ENCODE measurements at places on chromosomes 5 and 9.

DNA sequence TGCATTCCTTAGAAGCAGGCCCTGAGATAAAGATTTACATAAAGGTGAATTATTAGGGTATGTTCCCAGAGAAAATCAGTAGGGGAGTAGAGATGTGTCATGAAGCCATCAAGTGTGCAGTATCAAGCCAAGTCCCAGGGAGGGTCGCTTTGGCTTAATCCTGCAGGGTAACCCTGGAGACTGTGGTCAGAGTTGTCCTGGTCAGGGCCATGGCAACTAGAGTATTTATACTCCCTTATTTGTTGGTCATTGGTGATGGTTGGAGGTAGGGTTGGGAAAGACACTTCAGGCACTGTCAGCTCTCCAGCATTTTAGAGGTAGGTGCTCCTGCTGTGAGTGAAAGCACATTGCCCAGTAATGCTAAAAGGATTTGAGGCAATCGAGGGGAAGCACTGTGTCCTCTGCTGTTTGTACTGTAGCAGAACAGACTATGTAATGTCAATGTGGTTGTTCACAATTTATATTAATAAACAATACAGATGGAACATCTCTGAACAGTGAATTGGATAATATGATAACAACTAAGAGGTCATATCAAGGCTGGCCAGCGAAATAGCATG, 108.9 kb downstream of the GDNF start:
- DNase-seq: no peak

DNA sequence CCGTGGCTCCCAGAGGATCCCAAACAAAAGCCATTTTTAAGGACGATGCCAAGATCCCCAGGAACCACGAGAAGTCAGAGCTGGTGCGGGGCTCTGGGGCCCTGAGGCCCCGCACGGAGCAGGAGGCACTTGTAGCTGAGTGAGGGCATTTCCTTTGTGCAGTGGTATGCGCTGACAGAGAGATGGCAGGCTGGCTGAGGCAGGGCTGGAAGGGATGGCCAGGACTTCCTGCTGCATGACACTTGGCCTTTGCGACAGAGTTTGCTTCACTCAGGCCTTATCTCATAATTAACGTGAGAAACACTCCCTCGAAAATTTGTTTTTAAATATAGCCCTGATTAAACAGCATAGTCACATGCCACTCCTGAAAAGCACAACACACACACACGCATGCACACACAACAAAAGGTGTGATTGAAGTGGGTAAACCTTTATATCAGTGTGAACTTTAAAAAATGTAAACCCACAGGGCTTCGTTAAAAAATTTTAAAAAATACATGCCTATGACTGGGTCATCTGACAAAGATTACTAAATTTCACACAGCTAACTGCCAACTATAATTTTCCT, 536.6 kb downstream of the PDE4D start:
- no peak for DNase-seq

DNA sequence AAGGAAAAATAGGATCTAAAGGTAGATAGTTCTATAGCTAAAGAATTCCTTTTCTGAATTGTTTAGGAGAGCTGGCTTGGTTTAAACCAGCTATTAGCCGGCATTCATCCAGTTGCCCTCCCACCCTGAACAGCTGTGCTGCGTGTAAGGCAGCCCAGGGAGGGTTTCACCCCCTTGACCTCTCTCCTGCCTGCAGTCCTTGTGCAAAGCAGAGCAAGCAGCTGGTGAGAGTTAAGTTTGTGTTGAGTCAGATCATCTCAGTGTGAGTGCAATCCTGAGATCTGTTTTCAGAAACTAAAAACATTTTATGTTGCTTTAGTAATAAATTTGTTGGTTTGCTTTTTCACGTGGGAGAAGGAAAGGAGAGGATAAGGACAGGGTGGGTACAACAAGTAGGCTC, 13.0 kb downstream of the SLC25A25 start:
- DNase-seq: no peak

- DNase-seq: no peak
Observed at GRCh38 chr9:87340391-87340790, 157.3 kb upstream of the DAPK1 start.

- DNase-seq: no peak
Observed at GRCh38 chr9:134789168-134789567, 91.4 kb upstream of the FCN2 start.

GRCh38 chr9:76987594-76988200, 31.8 kb upstream of the FOXB2 start:
- DNase-seq: no peak

All from NCI-H524 treated with DMSO at 0.1 percent for 48 hours (cell line).